Stimulated activated CD8-positive, alpha-beta memory T cell treated with anti-CD3 and anti-CD28 coated beads, Interleukin-7, amount 100 ng/mL, for 4 hours (primary cell): ENCODE measurements at places on chromosomes 1 and 21.

GRCh38 chr1:90605070-90605469 lies 112.0 kb downstream of the BARHL2 start:
- no peak for DNase-seq

DNA sequence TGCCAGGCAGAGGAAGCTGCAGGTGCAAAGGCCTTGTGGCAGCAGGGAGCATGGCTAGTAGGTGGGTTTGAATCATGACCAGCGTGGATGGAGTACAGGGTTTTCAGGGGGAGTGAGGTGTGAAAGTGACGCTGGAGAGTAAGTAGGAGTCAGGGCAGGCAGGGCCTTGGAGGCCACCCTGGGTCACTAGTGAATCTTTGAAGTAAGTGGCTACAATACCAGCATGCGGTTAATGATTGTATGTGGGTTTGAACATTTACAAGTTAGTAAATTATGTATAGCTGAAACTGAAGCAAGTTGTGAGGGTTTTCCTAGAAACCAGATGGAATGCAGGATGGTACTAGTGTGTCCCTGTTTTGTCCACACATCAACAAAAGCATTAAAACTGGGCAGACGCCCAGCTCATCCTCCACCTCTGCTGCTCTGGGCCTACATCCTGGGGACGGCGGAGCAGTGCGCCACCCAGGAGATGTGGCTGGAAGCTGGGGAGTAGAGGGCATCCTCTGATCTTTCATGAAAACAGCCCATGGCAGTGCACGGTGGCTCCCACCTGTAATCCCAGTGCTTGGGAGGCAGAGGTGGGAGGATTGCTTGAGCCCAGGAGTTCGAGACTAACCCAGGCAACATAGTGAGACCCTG lies 41.2 kb upstream of the B3GALNT2 start:
- no peak for DNase-seq

GRCh38 chr1:155931332-155932038 lies 2.7 kb downstream of the KHDC4 start:
- DNase-seq, result no peak

DNA sequence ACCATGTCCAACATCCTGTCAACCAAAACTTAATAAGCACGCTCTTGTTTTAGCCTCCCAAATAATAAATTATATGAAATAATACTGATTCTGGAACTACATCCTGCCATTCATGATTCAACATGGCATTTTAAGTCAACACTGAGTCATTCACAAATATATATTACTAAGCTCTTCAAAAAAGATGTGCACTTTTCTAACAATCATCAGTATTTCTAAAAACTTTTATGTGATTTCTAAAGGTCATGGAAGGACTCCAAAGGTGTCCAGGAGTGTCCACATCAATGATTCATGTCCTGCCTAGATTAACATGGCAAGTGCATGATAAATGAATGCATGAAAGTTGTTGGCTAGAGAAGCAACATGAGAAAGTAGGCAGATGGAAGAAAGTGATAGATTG lies 51.6 kb downstream of the NEGR1 start:
- no peak for DNase-seq

DNA sequence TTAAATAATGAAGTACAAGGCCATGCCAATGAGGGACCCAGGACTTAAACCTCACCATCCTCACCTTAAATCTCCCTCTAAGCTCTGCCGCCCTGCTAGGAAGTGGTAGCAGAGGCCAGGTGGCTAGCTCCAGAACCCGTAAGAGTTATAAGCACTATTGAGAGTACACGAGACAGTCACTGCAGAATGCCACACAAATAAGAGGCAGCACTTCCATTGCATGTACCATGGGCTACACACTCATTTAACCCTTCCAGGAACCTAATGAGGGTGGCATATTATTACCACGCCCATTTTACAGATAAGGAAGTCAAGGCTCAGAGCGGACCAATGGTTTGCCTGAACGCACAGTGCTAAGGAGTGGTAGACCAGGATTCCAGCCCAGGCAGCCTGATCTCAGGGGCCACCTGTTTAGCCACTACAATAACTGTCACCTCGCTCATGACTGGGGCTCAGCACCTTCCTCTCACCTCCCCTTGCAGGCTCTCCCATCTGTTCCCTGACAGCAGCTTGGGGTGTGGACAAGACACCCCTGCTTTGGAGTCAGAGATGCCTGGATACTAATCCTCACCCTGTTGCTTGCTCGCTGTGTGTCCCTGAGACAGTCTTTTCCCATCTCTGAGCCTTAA lies 54.8 kb upstream of the ID3 start:
- no peak for DNase-seq

GRCh38 chr1:109567877-109568672 lies 19.7 kb downstream of the GNAI3 start:
- DNase-seq, result no peak

DNA sequence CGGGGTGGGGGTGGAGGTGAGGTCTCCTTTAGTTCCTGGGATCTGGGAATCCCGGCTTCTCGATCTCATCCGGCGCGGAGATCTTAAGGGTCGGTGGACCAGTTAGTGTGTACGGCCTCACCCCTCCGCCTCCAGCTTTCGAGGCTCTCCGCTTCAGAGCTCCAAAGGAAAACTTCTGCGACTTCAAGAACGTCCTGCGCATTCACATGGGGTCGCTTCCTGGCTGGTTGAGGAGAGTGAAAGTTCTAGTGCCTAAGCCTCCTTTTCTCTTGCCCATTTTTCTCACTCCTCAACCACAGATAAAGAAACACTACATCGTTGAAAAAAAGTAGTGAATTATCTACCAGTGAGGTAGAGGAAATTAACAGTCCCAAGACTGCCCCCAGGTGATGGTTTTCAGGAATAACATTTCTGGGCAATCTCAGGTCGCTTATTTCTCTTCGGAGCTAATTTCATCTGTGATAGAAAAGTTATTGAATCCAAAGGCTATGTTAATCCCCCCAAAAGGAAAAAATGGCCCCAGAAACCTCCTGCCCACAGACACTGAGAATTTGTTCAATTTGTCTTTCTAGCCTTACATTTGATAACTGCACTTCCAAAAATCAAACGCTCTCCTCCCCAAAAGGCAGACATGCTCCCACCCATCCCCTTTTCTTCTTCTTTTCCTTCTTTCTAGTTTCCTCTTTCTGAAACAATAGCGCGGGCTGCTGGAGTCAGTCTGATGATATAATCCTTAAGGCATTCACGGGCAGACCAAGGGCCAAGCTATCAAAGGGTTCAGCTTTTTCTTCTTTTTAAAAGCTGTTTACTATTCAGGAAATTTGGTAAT lies 20.6 kb upstream of the TBX15 start:
- DNase-seq, result no peak

DNA sequence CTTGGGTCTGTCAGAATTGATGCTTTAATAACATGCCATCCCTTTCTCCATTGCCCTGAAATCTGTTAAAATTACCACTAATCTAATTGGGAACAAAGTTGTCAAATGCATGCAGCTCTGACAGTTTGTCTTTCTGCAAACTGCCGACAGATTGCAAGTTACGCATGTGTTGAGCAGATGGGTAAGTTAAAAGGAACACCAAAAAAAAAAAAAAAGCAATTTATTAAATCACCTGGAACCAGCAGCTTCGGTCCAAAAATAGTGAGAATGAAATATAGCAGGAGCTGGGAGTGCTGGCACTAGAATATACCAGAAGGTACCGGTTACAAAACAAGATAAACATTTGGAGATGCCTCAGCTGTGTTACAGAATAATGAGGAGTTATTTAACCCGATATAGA lies 149.6 kb upstream of the C1orf87 start:
- DNase-seq, result no peak

GRCh38 chr1:232648316-232648715 lies 18.4 kb upstream of the SIPA1L2 start:
- DNase-seq, result no peak

DNA sequence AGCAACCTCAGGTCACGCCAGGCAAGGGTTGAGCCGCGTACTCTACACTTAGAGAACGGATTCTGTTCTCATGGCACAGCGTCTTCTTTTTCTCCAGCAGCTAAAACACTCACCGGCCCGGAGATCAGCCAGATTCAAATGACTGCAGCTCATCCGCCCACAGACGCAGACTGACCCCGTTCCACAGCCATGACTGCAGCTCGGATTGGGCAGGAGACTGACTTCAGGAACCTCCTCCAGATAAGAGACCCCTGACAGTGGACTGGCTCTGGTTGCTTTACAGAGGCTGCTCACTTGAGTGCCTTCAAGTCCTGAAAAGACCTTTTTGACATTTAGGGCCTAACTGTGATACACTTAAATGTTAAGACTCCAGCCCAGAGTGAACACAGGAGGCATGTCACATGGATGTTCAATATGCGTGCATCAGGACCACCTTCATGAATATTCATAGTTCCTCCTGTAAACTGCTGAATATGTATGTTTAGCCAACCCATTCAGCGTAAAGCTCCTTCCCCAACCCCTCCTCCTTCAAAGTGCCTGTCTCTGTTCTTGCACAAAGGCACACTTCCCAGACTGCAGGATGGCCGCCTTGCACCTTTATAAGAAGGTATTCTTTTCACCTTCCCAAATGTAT lies 42.6 kb downstream of the BACE2 start:
- DNase-seq, result no peak

GRCh38 chr1:21764615-21765423 lies 18.1 kb downstream of the USP48 start:
- no peak for DNase-seq

DNA sequence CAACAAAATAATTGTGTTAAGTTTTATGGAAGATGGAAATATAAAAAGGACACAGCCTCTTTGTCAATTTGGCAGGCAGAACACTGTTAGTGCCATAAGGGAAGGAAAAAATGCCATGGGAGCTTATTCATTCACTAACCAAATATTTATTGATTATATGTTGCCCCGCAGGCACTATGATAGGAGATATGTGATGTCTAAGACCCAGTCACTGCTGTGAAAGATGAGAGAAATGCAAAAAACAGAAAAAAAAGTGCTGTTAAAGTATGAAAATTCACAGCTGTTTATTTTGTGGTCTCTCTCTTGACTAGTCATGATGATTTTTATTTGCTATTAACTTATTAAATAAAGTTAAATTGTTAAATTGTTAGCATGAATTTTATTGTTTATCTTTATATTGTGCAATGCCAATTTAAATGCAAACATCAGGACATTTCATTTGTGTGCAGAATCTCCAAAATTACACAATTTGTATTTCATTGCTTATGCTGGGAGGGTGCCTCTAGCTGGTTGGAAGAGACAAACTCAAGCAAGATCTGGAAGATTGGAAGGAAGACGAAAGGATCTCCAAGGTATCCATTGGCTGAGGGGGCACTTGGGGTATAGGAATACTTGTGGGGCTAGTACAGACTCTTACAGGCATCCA lies 17.8 kb upstream of the PTGFR start:
- no peak for DNase-seq

DNA sequence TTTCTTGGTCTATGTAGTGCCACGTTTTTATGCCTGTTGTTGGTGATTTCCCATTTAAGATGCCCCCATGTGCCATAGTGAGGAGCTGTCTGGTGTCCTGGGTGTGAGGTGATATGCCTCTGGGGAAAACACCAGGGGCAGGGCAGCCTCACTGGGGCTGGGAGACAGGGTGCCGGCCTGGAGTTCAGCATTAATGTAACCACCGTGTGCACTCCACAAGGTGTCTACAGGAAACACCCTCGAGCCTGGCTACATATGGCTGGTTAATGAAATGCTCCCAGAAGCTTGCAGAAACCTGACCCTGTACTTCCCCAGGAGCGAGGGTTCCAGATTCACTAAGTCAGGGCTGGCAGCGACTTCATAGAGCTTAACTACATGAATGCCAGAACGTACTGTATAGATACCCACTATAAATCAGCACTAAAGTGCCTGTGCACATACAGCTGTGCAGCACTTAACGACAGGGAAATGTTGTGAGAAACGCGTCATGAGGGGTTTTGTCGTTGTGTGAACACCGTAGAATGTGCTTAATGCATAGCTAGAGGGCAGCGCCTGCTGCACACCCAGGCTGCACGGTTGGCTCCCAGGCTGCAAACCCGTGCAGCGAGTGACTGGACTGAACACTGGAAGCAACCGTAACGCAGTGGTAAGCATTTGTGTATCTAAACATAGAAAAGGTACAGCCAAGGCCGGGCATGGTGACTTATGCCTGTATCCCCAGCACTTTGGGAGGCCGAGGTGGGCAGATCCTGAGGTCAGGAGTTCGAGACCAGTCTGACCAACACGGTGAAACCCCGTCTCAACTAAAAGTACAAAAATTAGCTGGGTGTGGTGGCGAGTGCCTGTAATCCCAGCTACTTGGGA lies 10.4 kb downstream of the TFF2 start:
- no peak for DNase-seq
